Stimulated activated CD4-positive, alpha-beta T cell treated with anti-CD3 and anti-CD28 coated beads, Interleukin-1b, Interleukin-23, amount 100 ng/mL, for 1 hour (primary cell): ENCODE measurements at places on chromosomes 5 and 9.

DNA sequence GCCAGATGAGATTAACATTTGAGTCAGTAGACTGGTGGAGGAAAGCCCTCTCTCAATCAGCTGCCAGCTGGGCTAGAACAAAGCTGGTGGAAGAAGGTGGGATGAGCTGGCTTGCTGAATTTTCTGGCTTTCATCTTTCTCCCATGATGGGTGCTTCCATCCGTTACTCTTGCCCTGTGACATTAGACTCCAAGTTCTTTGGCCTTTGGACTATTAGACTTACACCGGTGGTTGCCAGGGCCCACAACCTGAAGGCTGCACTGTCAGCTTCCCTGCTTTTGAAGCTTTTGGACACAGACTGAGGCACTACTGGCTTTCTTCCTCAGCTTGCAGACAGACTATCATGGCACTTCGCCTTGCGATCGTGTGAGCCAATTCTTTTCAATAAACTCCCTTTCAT lies 642.7 kb downstream of the TAF11L14 start:
- no peak for DNase-seq

DNA sequence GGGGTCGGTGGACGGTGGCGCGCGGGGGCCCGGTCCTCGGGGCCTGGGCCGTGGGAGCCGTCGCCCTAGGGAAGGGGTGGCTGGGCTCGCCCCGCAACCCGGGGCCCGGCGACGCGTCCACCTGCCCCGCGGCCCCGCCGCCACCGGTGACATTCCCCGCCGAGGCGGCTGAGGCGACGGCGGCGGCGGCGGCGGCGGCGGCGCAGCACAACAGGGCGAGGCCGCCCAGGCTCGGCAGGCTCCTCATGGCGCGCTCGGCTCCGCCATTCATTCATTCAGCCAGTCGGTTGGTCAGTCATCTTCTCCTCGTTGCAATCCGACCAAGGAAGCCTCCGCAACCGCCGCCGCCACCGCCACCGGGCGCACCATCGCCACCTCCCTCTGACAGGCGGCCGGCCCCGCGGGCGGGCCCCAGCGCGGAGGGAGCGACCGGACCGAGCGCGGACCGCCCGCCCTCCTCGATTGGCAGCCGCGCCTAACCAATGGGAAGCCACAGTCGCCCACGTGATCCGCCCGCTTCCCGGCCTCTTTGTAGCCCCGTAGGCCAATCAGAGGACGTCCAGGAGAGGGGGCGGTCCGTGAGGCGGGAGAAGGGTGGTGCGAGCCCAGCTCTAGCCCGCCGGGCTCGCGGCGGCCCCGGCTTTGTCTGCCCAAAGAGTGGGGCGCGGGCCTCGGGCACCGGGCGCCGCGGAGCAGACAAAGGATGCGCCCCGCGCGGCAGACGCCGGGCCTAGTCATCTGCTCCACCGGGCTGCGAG lies at the start of gene MEGF9:
Gene MEGF9 (minus strand): TSS at position 383 of the 758 bp plus-strand sequence. CDS start 112 bp downstream, at position 271.
- peak; percentile 88 for DNase-seq

- DNase-seq = no peak
These were observed 23.4 kb downstream of the WWC1 start for GRCh38 chr5:168314735-168315411.

GRCh38 chr5:76544268-76544926 lies 78.8 kb downstream of the F2RL2 start:
- peak; percentile 9 for DNase-seq

DNA sequence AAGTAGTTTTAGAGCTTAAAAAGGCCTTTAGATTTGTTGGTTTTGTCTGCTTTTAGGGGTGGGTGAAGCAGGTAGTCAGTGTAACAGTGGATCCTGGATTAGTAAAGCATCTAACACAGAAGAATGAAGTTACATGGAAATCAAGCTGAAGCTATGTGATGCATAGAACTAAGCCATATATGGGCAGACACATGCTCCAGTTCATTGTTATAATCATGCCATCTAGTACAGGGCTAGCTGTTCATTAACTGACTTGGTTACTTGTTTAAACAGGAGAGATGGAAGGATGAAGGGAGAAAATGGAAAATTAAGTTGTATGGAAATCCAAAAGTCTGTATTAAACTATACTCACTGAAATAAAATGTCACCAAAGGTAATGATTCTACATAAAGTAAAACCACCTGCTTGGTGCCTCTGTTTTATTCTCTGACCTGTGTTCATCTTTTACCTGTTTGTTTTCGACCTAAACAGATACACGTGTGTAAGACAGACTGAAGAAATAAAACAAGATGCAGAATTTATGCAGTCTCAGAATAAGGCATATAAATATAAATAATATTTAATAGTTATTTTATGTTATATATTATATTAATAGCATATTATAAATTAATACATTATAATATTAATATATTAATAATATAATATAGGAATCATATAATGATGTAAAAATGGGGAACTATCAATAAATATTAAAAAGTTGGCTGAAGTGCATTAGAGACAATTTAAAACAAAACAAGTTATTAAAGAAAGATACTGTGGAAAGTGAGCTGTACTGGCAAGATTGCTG lies 33.9 kb downstream of the MRPS30 start:
- DNase-seq = no peak

DNA sequence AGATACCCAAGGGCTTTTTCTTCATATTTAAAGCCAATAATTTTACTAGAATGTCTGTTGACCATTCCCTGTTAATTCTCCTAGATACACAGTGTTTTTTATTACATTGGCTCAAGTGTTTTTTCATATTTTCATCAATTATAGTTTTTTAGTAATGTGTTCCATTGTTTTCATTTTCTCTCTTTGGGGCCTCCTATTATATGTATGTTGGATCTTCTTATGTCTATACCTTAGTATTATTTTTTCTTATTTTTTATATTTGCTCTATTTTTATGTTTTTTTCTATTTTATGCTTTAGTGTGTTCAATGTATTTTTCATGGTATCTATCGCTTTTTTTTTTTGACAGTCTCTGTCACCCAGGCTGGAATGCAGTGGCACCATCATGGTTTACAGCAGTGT lies 7.5 kb downstream of the KIAA1958 start:
- no peak for DNase-seq

DNA sequence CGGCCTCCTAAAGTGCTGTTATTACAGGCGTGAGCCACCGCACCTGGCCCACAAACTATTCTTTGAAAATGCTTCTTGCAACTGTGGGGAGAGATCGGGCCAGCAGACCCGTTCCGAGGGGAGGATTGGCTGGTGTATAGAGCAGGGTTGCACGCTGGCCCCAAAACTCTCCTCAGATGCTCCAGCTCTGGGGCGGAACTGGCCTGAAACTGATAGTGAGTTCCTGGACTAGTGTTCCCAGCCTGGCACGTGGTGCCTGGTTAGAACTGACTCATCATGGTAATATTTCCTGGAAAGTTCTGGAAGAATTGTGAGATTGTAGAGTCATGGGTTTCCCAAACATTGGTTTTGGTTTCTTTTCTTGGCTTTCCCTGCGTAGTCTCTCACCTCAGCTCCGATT lies 120.5 kb downstream of the FBXL7 start:
- no peak for DNase-seq

GRCh38 chr5:164202338-164202737 lies 696.9 kb downstream of the MAT2B start:
- no peak for DNase-seq

- no peak for DNase-seq
These were observed 78.0 kb downstream of the PTCH1 start for GRCh38 chr9:95438561-95439357.

DNA sequence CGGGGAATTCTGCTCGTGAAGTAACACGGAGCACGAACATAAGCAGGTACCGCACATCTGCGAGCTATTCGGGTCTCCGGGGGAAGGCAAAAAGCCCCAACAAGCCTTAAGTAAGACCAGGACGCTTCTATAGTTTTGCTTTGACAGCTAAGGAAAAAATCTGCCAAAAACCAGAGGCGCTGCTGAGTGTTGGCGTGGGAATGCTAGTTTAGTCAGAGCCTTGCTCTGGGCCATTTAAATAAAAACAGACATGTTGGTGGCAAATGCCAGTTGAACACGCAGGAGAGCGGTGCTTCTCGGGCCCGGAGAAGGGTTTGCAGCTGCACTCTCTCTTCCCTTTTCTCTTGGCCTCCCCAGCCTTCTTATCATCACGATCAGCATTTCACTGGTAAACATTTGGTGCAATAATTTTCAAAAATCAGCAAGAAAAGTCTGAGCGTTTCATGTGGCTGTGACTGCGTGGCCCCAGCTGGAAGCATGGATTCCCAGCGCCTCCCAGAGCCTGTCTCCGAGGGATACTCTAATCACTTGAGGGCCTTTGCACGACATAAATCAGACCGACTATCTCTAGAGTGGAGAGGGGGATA lies 6.4 kb upstream of the NOTCH1 start:
- DNase-seq = no peak

DNA sequence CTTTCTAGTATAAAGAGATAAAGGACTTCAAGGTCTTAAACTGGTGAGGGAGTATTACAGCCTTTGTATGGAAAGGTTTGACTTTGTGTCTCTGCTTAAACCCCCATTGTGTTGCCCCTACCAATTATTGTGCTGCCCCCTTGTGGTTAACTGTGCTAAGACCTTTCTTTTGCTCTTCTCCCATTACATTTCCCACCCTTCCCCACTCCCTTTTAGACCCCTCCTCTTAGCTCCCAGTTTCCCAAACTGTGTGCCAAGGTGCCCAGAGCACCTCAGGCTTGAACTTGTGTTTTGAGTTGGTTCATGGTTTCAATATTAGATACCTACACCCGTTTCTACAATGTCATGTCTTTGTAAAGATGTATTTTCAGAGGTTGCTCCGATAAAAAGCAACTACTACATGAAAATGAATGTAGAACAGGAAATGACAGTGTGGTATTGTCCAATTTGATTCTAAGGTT lies 2.9 kb downstream of the JAK2 start:
- peak; percentile 35 for DNase-seq

DNA sequence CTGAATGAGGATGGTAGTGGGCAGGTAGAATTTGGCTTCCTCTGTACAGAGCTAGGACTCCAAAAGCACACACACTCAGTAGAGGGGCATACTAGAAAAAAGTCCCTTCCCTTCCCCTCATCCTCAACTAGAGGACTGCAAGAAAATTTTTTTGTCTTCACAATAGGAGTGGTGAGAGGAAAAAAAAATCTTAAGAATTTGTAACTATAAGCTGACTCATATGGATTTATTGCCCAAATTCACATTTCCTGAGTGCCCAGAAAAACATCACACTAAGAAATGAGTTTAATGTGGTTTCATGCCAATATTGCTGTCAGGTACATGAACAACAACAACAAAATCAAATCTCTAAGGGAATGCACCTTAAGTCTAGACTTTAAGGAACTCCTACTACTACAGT lies 43.7 kb downstream of the RANBP6 start:
- DNase-seq = no peak

DNA sequence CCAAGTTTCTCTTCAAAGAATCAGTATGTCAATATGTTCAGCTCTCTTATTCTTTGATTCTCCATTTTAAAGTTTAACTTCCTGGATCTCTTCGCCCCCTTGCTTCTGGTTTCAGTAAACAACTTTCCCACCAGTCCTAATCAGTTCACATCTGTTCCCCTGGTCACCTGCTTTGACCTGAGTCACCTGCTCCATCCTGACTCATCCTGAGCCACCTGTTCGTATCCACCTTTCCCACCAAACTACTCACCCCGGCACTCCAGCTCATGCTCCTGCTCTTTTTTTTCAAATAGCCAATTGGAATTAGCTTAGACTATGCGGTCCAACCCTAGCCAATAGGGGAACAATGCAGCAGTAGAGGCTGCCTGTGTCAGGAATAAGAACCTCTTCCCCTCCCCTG lies 23.6 kb upstream of the CSF1R start:
- DNase-seq = no peak

GRCh38 chr9:37937366-37937765 lies 33.4 kb upstream of the SLC25A51 start:
- DNase-seq = no peak

DNA sequence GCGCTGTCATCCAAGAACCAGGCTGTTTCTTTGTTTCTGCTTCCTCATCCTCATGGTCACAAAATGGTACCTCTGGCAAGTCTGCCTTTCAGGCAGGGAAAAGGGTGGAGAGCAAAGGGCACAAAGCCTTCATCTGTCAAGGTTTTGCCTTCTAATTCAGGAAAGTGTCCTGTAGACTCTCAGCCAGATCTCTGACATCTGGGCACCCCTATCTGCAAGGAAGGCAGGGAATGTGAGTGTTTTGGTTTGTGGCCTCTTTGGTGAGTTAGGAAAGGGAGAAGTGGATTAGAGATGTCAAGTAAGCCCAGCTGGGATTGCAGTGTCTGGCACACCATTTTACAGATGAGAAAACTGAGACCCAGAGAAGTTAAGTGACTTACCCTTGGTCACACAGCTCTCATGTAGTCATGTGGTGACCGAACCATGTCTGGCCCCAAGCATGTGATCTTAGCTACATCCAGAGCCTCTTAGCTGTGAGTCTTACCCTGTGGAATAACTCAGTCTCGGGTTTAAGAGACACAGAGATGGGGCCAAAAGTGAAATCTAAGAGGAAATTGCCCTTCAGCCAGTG lies 115.6 kb upstream of the SAP30L start:
- DNase-seq = no peak

DNA sequence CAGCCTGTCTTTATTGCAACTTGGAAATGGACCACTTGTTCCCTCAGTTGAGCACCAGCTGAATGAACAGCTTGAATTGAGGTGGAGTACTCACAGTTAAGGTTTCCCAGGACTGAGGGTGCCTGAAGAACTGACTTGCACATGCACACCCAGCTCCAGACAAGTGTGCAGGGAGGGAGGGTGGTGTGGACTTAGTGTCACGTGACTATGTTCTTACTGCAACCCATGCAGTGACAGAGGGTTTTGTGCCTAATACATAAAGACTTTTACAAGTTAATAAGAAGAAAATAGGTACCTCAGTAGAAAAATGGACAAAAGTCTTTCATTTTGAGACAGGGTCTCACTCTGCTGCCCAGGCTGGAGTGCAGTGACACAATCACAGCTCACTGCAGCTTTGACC lies 18.0 kb downstream of the BARX1 start:
- DNase-seq = no peak

GRCh38 chr5:174284873-174285272 lies 239.4 kb downstream of the NSG2 start:
- DNase-seq = no peak

- no peak for DNase-seq
These were observed 1.5 kb downstream of the LTC4S start for GRCh38 chr5:179795049-179795862.

DNA sequence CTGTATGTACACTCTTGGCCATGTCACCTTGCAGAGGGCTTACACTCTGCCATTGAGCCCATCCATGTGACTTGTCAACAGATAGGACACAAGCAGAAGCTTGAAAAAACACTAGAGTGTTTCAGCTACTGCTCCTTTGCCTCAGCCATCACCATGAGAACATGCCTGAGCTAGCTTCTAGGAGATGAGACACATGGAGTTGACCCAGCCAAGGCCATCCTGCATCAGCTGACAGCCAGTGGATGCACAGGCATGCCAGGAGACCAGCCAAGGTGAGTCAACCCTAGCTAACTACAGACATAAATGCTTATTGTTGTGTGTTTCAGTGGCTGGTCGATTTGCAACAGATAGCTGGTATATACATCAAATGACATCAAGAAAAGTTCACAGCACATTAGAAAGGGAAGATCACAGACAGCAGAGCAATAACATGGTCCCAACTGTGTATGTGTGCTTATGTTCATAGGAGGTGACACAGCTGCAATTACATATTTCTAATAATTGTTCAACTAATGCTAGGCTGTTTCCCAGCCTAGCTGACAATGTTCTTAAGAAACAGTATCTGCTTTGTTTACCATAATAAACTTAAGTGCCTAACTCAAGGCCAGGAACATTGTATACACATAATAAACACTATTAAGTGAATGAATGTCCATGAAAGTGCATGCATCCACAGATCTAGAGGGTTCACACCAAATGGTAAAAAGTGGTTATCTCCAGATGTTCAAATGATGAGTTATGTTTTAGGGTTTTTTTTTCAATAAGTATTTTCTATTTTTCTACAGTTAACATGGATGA lies 105.7 kb downstream of the SPOCK1 start:
- DNase-seq = no peak

- no peak for DNase-seq
These were observed 521.5 kb upstream of the WWC1 start for GRCh38 chr5:167769846-167770413.
